ENCODE measurements at places on chromosomes 7 and 10.
A peak's percentile ranks its signal among the peaks of the same experiment; 100 is the strongest.

DNA sequence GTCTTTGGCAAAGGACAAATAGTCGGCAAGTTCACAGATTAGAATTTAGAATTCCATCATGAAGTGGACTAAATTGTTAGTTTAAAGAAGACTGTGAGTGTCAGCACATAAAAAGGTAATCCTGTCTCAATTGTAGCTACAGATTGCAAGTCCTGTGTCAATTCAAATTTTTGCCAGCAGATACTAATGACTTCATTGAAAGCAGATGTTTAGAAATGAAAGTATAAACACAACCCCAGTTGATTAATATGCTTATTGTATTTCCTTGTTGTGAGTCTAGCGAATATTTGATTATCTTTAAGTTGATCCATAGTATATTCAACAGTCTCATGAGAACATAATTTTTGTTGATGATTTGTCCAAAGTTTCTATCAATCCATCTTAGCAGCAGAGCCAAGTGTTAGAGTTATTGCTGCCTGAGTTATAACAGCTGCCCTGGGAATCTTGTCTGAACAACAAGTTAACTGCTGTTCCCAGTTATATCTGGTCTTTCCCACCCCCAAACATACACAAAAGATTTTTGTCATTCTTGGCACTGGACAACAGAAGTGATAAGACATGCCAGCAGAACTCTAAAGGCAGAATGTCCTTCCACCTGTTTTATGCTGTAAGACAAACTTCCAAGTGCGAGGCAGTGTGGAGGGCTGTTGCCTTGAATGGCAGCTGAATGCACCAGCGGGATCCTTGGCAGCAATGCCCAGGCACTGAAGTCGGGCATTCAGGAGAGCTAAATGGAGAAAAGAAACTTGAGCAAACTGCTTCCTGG is 21.3 kb upstream of the HERPUD2 start:
- DNase-seq: peak; percentile 35

GRCh38 chr7:156100086-156100485 is 287.8 kb upstream of the SHH start:
- no peak for DNase-seq

GRCh38 chr7:1851721-1852516 is 181.8 kb downstream of the ELFN1 start:
- no peak for DNase-seq

GRCh38 chr7:2000153-2000687 is 232.5 kb downstream of the MAD1L1 start:
- DNase-seq: no peak

- DNase-seq: no peak
Observed at GRCh38 chr7:117004899-117005298, 51.6 kb downstream of the ST7 start.

DNA sequence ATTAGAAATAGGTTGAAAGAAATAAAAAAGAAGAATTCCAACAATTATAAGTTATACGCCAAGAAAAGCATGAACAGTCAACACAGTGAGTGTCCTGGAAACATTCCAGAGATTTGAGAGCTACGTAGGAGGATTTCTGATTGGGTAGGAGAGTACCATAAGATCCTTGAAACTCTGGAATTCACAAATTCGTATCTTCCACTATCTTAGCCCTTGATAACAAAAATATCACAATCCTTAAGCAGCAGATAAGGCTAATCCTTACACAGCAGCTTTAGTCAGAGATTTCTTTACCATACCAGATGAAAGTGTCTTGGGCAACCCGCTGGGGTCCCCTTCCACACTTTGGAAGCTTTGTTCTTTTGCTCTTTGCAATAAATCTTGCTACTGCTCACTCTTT is 8.2 kb downstream of the TPK1 start:
- DNase-seq: peak; percentile 15

DNA sequence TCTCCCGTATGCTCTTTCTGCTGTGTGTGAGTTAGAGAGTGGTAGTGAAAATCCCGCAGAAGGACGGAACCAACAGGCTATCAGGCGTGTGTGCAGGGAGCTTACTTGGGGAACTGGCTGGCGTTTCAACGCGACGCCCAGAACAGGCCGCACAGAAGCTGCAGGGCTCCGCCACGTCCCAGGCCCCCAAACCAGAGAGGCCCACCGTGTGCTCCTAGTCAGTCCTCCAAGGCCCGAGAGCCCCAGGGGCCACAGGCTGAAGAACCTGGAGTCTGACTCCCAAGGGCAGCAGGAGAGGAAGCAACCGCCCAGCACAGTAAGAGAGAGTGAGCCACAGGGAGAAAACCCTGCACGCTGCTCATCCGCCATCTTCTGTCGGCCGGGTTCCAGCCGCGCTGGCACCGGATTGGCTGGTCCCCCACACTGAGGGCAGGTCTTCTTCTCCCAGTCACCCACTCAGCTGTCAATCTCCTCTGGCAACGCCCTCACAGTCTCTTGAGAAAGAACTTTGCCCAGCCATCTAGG is 730.6 kb upstream of the VSTM2A start:
- DNase-seq: no peak

GRCh38 chr7:23963461-23964165 is 253.6 kb downstream of the STK31 start:
- DNase-seq: no peak

- DNase-seq: no peak
Observed at GRCh38 chr10:30352377-30352776, 3.3 kb upstream of the MTPAP start.

DNA sequence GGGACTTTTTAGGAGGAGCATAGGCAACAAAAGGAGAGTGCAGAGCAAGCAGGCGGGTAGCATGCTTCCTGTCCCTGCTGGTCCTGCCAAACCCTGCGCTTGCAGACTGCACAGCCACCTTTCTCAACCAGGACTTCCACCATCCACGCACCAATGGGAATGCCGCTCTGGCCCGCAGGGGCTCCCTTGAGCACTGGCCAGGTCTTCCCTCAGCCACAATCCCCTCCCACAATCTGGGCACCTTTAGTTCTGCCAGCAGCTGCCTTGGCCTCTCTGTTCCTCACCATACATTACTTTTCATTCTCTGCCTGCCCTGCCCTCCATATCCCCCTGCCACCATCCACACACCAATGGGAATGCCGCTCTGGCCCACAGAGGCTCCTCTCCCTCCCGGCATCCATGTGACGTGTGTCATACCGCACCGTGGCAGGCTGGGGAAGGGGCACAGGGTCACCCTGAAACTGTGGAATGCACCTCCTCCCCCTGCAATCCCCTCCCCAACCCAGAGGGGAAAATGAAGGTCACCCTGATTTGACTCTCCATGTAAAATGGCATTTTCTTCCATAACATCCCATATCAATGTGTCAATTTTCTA is 97.3 kb upstream of the MACROH2A2 start:
- DNase-seq: no peak

DNA sequence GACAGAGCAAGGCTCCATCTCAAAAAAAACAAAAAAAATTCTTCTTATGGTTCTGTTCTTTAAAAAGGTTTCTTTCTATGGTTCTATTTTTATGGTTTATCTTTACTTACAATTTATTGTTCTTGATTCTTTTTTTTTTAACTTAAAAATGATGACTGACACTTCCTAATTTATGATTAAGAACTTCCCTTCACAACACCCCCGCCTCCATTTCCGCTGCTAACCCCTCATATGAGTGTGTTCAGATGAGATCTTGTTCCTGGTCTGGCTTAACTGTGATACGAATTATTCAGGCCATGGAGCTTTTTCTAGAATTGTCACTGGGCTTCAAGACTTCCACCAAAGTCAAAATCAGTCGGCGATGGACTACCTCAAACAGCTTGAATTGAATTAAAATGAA is 33.9 kb downstream of the PTER start:
- no peak for DNase-seq

DNA sequence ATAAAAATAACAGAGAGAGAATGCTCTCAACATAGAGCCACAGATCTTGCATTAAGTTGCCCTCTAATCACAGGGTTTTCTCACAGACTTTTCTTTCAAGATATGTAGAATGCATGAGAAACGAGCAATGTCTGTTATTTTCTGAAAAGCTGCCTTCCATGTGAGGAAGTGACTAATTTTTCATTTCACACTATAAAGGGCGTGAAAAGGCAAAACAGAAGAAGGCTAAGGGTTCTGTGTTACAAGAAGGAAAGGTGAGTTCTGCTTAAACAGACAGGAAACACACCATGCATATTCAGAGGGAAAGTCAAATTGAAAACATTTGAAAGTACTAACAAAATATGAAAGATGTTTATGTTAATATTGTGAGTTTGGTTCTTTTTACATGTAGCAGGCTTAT is 189.2 kb downstream of the SEMA3D start:
- no peak for DNase-seq

DNA sequence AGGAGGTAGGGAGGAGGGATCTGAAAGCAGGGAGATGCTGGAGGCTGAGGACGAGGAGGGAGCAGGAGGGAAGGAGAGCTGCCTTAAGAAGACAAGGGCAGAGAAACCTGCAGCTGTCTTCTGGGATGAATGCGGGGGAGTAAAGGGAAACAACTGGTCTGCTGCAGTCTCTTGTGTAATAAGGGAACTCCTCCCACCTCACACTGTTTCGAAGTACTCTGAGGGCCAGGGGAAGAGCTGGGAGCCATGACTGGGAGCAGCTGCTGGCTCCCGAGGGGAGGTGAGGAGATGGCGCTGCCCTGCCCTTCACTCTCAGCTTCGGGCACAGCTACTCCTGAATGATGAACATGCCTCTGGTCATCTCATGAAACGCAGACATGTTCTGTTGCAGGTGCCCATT is 65.1 kb downstream of the CLEC2L start:
- DNase-seq: peak; percentile 67

DNA sequence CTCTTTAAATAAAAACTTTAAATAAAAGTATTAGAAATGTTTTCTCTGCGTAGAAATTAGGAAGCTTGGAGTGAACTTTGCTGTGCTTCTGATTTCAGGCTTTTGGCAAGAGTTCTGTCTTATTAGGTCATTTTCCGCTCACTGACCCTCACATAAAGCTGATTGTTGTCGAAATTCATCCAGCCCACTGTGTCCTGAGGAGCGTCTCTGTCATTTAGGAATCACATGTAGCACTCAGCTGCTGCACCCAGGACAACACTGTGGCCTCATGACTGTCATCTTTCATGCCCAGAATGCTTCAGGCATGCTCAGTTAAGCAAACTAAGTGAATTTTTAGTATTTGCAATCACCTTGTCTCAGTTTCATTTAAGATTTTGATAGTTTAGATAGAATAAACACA is 57.8 kb upstream of the MSRB2 start:
- DNase-seq: no peak

GRCh38 chr10:60358282-60358681 is 31.4 kb downstream of the ANK3 start:
- no peak for DNase-seq

GRCh38 chr7:2203766-2204300 is 28.9 kb downstream of the MAD1L1 start:
- DNase-seq: no peak

- no peak for DNase-seq
Observed at GRCh38 chr7:8931906-8932646, 498.7 kb downstream of the NXPH1 start.

DNA sequence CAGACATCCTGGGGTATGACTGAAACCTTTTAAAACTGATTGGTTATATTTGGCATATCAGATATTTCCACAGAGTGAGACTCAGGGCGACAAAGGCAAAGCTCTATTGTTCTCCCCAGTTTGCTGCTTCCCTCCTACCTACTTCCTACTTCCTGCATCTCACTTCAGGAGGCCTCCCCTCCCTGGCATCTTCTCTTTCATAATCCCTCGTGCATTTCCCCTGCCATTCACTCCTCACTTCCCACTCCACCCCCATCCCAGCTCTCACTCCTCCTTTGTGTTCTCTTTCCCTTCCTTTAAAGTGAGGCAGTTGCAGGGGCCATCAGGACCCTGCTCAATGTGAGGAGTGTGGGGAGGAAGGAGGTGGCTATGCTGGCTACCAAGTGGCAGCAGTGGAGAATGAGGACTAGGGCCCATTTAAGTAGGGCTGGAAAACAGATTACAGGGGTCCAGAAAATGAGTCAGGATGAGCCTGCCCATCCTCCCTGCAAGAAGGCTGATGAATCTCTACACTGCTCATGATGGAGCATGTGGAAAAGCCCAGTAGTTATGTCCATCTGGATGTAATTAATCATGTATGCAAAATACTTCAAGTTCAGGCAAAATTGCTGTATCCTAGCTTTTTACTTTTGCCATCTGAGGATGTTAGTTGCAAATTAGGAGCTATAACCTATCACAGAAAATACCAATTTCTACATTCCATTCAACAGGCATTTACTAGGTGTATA is 311.8 kb upstream of the IMMP2L start:
- peak; percentile 60 for DNase-seq

- no peak for DNase-seq
Observed at GRCh38 chr7:16223963-16224707, 197.2 kb downstream of the CRPPA start.

DNA sequence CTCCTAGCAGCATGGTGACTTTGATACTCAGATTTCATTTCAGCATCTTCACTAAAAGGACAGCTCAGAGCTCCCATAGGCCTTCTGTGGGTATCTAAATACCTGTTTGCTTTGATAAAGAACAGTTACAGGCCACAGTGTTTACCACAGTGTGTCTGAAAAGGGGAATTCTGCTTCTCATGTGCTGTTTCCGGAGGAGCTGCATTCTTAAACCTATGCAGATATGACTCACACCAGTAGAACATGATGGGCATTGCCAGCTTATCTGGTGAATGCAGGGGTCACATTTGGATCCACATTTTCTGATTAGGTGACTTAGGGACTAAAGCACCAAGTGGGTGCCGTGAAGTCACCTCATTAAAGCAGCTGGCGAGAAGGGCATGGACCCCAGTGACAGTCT is 52.6 kb downstream of the TRRAP start:
- DNase-seq: no peak

- no peak for DNase-seq
Observed at GRCh38 chr7:72244826-72245398, 167.2 kb downstream of the CALN1 start.

- no peak for DNase-seq
Observed at GRCh38 chr7:30390736-30391636, 87.6 kb downstream of the NOD1 start.
